ENCODE measurements at places on chromosomes 4 and X.

GRCh38 chr4:28082686-28083390 lies 1222.2 kb downstream of the STIM2 start:
- no peak for DNase-seq

- DNase-seq = no peak
Measured at GRCh38 chr4:128450326-128451120, 162.9 kb upstream of the PGRMC2 start.

GRCh38 chrX:17017134-17017533 lies 70.7 kb downstream of the REPS2 start:
- DNase-seq = no peak

GRCh38 chr4:155705664-155706063 lies 39.0 kb downstream of the GUCY1A1 start:
- no peak for DNase-seq

DNA sequence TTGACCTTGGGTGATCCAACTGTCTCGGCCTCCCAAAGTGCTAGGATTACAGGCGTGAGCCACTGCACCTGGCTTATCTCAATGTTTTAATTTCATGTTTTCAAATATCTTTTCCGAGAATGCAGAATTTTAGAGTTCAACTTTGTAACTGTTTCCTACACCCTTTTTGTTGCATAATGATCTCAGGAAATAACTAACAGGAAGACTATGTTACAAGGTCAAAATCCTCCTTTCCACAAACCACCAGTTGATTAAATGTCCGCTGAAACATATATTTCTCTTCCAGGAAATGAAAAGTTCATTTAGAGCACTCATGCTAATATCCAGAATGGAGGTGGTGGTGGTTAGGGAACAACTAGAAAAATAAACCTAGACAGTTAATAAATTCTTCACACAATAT lies 377.8 kb downstream of the PPP4R3C start:
- DNase-seq = no peak

DNA sequence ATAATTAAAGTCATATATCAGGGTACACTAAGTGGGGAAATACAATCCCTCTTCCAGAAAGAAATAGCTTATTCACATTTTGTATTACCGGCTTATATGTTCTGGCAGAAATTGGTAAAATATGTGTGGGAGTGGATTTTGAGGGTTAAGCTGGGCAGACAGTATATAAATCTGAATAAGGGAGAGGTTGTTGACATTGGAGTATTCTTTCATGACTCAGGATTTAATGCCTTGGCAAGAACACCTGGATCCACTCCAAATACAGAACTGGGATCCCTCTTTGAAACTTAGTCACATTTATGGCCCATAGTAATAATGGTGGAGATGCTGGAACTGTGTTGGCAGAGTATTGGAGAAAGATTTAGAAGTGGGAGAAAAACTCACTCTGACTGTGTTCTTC lies 54.3 kb upstream of the TET2 start:
- DNase-seq = no peak

DNA sequence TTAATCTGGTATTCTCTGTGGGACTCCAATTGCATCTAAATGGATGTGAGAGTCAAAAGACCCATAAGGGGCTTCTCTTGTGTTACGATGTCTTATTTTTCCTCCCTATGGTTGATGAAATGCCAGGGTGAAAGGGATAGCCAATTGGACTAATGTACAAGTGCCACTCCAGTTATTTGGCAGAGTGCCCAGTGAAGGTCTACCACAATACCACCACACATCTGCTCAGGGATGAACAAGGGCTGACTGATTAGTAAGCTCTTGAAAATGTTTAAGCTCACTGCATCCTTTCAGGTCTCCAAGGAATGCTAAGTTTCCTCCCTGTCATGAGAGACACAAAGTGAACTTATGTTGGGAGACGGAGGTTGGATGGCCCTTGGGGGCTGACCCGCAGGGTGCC lies 57.8 kb downstream of the HEPH start:
- no peak for DNase-seq

DNA sequence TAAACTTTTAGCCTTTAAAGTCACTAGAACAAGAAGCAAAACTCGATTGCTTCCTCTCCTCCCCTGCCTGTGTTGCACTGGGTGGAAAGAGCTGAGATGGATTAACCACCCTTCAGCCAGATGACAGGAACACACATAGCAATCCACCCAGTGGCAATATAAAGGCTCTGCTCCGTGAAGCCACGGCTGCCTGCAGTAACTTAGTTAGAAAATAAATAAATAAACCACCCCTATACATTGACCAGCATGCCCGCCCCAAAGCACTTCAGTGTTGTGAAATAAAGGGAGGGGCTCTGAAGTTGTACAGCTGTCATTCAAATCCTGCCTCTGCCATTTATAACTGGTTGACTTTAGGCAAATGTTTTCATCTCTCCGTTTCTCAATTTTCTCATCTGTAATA lies 217.1 kb upstream of the LDB2 start:
- no peak for DNase-seq

GRCh38 chrX:66074920-66075879 lies 35.3 kb upstream of the VSIG4 start:
- peak; percentile 59 for DNase-seq

DNA sequence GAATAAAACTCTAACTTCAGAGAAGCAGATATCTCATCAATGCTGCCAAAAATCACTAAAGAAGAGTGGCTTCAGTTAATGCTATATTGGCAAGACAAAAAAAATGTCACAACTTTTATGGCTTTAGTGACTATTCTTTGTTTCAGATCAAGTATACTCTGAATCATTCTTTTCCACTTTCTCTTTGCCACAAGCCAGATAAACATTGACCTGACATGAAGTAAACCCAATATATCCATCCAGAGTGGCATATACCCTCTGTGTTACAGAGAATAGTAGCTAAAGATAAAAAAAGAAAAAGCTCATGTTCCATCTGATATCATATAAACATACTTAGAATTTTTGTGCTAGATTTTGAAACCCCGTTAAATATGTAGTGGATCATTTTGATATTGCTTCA lies 206.7 kb upstream of the CNKSR2 start:
- no peak for DNase-seq

GRCh38 chr4:150681063-150681462 lies 99.1 kb downstream of the MAB21L2 start:
- DNase-seq = no peak

GRCh38 chr4:31041385-31041784 lies 321.2 kb downstream of the PCDH7 start:
- DNase-seq = no peak

- no peak for DNase-seq
Measured at GRCh38 chr4:55029821-55030503, 95.4 kb downstream of the KDR start.

DNA sequence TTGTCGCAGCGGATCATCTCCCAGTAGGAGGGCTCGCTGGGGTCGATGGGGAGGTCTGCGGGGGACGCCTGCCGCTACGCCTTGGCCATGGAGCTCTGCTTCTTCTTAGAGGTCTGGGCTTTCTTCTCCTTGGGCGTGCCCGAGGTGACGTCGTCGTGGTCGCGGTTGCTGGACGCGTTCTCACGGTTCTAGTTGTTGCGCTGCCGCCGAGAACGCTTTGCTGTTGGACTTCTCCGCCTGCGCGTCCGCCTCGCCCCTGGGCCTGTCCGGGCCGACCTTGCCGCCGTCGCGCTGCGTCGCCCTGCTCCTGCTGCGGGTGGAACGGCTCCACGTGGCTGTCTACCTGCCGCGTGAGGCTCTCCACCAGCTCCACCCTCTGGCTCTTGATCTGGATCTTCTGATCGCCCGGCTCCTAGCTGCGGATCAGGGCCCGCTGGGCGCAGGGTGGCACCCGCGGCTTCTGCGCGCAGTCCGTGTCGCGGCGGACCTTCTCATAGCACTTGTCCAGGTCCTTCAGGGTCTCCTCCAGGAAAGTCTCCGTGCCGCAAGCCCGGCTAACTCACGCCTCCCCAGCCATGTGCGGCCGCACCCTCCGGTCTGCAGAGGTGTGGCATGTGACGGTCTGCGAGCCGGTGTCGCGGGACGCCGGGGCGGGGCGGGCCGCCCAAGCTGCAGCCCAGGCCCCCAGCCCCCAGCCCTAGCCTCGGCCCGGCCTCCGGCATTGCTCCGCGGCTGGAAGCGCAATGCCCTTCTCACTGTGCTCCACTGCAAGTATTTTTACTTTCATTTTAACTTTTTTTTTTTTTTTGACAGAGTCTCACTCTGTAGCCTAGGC lies 40.5 kb upstream of the OGT start:
- peak; percentile 75 for DNase-seq

GRCh38 chr4:140098455-140099160 lies 55.4 kb downstream of the MAML3 start:
- DNase-seq = no peak

GRCh38 chrX:10159145-10159468 lies 2.3 kb downstream of the CLCN4 start:
- no peak for DNase-seq

DNA sequence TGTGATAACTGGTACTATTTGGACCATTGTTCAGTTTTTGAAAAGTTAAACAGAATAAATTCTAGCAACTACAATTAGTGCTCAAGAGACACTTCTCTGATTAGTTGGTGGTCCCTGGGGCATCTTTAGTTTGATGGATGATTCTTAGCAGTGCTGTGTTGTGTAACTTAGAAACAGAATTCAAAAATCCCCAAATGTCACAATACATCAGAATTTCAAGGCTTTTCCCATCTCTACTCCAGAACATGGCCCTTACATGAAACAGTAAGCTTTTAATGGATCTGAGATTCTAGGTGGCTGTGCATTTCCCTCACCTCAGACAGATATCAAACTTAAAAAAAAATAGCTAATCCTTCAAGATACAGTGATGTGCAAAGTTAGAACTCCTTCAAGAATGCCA lies 104.4 kb upstream of the CXCL13 start:
- DNase-seq = no peak

DNA sequence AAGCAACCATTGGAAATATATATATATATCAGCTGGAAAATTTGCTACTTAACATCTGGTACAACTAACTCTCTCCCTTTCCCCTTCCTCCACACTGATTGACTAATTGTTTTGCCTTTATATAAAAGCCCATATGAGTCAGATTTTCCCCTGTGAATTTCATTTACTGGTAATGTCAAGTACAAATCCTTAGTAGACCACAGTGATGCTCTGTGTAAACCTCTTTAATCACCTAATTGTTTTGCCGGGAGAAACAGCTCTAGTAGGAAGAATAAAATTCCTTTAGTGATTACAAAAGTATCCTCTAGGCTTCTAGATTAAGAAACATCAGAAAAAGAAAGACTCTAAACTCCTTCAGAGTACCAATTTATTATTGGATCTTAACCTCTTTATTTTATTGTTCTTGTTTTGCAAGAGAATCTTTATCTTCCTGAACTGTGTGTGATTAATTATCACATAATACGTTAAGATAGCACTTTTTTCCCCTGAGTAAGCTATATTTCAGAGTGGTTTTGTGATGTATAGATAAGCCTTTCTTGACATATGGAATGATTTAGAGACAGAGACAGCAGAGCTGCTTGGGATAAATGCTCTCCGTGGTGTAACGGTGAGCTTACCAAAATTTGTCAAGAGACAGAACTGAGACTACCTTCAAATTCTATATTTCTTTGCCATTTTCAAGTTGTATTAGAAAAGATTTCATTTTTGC lies 1606.4 kb upstream of the TENM3 start:
- DNase-seq = no peak

DNA sequence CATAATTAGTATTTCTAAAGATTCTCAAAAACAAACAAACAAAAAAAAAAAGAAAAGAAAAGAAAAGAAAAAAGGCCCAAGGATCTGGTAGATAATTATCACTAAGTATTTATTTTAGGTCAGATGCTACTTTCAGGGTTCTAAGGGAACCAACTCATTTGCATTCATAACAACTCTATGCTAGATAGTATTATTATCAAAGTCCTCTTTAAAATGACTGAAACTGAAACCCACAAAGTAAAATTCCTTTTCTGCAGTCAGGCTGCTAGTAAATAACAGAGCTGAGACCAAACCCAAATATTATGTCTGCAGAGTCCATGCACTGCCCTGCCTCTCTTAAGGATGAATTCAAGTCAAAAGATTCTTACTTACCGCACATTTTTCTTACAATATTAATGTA lies 38.3 kb upstream of the MAPK10 start:
- DNase-seq = no peak

DNA sequence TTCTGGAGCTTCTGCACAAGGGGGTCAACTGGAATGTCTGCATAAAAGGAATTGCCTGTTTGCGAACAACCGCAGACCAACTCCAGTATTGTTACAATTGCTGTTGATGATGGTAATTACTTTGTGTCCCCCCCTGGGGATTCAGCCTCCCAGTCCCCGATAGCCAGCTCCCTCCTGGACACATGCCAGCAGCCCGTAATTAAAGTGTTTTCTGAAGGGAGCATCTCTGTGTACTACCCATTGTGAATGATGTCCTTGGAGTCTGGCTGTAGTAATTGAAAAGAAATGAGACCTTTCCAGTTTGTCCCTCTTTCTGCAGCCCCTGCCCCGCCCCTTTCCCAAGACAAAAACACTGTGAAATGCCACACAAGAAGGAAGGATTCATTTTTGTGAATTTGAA lies 377.1 kb upstream of the LCORL start:
- DNase-seq = no peak

DNA sequence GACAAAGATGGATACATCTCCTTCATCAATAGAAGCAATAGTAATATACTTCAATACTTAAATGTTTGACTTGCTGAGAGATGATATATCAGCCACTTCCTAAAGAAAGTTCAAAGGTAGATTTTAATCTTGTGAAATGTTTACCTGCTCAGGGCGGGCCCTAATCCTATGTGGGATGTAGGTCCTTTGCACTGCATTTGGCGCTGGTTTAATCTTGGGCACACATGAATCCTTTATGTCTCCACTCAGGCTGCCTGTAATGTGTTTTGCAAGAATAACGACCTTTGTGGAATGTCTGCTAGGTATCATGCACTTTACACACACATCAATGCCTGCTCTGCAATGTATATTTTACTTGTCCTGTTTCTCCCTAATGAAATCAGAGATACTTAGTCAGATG lies 368.7 kb downstream of the GBA3 start:
- DNase-seq = no peak

GRCh38 chrX:39161611-39162255 lies 360.5 kb downstream of the MID1IP1 start:
- no peak for DNase-seq

- DNase-seq = no peak
Measured at GRCh38 chr4:112633477-112634235, 3.1 kb downstream of the ZGRF1 start.

DNA sequence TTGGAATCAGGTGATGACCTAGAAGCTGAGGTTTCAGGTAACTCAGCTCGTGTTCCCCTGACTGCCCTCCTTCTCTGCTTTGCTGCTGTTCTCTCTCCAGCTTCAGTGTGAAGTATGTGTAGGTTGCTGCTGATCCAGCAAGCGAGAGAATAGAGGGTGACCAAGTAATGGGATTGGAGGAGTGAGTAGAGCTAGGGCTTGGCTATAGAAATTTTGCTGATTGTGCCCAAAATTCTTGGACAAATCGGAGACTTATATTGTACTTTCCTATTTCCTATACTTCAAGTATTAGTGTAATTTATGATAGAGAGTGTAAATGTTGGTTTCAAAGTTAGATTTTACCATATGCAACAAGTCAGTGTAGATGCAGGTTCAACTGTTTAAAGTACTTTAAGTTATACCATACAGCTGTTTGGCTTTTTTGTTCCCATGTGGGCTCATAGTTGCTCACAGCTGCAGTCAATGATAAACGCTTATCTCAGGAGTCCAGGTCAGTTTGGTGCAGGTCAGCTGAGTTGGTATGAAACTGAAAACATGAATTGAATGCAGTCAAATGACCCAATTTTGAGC lies 48.0 kb downstream of the RAPGEF2 start:
- DNase-seq = no peak

Data from activated T-cell treated with anti-CD3 and anti-CD28 coated beads, Interleukin-2, amount 50 U/mL, for 48 hours (primary cell).